ENCODE measurements at places on chromosomes 5 and 9. TPM values are rescaled to one million over a fixed set of nuclear protein-coding genes. Genes with fewer than 3 reads are reported as not detected.
A peak's percentile ranks its signal among the peaks of the same experiment; 100 is the strongest.

DNA sequence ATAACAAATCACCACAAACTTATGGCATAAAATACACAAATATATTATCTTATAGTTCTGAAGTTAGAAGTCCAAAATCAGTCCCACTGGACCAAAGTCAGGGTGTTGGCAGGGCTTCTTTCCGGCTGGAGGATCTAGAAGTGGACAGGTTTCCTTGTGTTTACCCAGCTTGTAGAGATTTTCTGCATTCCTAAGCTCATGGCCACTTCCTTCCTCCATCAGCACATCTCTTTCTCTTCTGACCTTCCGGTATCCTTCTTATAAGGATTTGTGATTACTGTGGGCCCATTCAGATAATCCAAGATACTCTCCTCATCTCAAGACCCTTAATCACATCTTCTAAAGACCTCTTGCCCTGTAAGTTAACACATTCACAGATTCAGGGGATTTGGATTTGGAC lies 97.6 kb downstream of the RAB3C start:
- no peak for DNase-seq

DNA sequence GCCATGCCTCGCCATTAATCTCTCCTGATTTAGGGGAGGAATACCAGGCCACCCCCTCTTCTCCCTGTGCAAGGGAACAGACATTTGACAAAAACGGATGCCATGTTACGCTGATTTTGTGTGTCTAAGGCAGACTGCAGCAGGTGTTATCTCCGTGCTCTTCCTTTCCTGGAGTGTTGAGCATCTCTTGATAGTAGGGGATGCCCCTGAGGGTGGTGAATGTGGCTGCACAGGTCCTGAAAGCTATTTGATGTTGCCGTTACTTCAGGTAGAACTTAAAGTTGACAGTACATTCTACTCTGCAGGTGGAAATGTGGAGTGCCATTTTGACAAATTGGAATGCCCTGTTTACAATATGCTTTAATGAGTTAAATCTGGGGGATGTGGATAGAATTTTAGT lies 21.5 kb downstream of the TENT4A start:
- no peak for DNase-seq

- no peak for DNase-seq
These were observed 1.8 kb upstream of the IL3 start for GRCh38 chr5:132058646-132059042.

- DNase-seq: peak; percentile 58
These were observed 10.9 kb upstream of the PCDHB1 start for GRCh38 chr5:141040093-141040770.

DNA sequence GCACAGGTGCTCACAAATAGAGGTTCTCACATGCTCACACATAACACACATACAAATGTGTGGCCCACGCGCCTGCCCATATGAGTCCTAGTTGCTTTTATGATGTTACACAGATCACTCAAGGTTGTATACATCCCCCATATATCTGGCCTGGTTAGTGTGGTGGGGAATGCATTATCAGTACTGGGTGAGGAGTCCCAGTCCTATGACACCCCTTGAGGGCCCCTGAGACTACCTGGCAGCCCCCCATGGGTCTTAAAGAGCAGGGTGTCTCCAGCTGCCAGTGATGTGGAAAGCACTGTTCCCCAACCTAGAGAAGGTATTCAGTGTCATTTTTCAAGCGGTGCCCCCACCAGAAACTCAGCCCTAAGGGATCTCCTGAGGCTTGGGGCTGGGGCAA lies 2.8 kb upstream of the HAND1 start:
- DNase-seq: no peak

DNA sequence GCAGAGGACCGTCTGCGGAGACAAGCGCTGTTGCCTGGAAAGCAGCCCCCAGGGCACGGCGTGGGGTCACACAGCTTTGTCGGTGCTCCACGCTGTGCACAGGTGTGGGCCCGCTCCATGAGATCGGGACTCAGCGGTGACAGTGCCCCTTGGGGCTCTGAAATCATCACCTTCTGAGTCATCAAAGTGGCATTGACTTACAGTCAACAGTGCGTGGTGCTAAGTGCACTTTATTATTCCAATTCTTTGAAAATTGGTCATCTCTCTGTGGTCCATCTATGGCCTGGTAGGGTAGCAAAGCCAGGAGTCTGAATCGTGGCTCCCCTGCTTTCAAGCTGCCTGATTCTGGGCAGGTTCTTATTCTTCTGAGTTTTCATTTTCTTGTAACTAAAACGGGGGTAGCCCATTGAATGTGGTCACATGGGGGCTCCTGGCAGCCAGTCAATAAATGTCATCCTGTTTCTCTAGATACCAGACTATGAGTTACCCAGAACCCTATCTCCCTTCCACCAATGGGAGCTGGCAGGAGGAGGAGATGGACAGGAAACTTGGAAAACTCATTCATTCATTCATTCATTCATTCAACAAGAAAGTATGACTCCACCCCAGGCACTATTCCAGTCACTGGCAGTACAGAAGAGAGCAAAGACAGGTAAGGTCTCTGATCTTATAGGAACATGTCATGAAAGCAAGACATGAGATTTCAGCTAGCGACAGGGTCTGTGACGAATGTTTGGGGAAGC lies 20.3 kb upstream of the UNC5A start:
- peak; percentile 47 for DNase-seq

Gene SOX30
- not detected for total RNA-seq

GRCh38 chr9:37906312-37907239 lies 2.6 kb upstream of the SLC25A51 start:
- DNase-seq: no peak

- DNase-seq: peak; percentile 99
These were observed 13.8 kb downstream of the GSN start for GRCh38 chr9:121281614-121282276.

DNA sequence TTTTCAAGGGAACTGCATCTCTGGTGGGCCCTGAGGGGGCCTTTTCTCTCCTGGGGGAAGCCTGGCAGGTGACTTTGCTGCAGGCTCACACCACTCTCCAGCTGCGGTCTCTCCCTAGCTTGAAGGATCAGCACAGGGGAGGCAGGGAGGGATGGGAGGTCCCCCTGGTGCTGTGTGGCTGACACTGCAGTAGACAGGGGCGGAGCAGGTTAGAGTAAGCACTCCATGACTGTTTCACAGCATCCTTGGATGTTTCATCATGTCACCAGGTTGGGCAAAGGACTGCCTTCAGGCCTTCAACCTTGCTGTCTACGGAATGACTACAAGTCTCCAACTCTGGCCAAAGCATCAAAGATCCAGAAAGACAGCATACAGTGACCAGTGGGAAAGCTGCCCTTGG lies 470.7 kb downstream of the CDK5RAP2 start:
- peak; percentile 1 for DNase-seq

GRCh38 chr5:10644192-10644591 lies 80.3 kb downstream of the ANKRD33B start:
- no peak for DNase-seq

GRCh38 chr9:25310961-25311360 lies 367.3 kb downstream of the TUSC1 start:
- DNase-seq: no peak

GRCh38 chr5:37520811-37521210 lies 141.7 kb downstream of the WDR70 start:
- DNase-seq: no peak

GRCh38 chr5:88108490-88109279 lies 160.0 kb downstream of the TMEM161B start:
- no peak for DNase-seq

GRCh38 chr9:136645903-136646754 lies 16.6 kb upstream of the EGFL7 start:
- DNase-seq: no peak

Gene PURA
- total RNA-seq: 11.0 TPM

DNA sequence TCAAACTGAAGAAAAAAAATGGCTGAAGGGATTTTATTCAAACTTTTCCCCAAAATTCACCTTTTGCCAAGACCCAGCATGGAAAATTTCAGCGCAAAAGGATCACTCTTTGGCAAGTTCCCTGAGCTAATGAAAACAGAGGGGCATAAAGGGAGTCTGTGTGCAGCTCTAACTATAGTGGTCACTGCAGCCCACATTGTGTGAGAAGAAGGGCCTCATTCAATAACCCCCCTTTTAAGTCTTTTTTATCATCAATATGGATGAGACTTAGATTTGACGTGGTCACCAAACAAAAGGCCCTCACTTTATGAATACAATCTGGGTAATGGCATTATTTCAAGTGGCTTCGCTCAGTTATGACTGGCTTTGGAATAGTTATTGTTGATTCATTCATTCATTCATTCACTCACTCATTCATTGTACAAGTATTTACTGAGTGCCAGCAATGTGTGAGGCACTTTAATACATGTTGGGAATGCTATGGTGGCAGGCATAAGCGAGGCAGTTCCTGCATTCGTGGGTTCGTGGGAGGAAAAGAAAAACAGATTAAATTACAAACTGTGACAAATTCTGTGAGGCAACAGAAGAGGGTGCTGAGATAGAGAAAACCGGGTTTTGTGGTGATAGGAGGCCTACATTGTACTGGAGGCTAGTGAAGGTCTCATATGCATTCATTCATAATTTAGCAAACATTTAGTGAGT lies 145.7 kb upstream of the KLF4 start:
- DNase-seq: no peak

Gene STARD4
- 91.6 TPM for total RNA-seq

DNA sequence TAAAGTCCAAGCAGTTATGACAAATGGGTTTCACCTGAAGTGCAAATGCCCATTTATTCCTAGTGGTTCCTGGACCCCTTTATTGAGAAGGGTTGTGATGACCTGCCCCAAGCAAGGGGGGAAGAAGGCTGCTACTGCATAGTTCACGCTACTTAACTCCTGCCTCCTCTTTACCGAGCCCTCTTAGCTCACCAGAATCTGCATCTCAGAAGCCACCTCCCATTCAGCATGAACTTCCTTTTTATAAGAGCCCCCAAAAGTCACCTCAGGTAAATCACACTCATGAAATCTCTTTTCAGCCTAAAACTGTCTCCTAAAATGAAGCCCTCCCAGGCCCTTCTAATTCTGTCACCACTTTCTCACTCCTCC lies 26.6 kb upstream of the C9orf72 start:
- no peak for DNase-seq

GRCh38 chr5:175691761-175692160 lies 33.9 kb downstream of the HRH2 start:
- DNase-seq: no peak

DNA sequence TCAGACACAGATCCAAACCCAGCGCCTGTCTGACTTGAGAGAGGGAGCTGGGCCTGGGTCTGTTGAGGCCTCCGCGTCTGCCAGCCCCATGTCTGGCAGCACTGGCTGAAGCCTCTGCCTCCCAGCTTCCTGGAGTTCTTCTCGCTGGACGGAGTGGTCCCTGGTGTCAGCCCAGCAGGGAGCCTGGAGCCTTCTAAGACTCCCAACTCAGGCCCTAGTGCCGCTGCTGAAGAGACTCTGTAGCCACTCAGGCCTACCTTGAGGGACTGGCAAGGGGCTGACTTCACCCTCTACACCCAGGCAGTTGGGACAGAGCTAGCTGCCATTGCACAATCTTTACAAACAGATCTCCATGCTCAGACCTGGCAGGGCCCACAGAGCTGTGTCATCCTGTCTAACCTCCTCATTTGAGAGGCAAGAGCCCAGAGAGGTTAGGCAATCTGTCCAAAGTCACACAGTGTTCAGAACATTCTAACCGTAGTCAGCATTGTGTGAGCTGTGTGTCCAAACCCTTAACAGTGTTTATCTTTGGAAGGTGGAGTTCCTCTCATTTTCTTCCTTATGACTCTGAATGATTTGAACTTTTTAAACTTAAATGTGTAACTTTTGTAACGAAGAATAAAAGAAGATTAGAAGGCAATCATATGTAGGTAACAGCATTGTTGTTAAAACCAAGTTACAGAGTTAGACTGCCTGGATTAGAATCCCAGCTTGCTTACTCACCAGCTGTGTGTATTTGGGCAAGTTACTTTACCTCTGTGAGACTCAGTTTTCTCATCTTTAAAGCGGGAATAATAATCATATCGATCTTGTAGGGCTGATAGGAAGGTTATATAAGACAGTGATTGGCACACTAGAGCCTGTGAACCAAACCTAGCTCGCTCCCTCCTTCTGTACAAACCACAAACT lies 4.6 kb upstream of the DUSP1 start:
- DNase-seq: peak; percentile 90

GRCh38 chr9:84593352-84593751 lies 76.2 kb upstream of the NTRK2 start:
- DNase-seq: no peak

GRCh38 chr5:53326424-53327153 lies 153.8 kb upstream of the FST start:
- DNase-seq: no peak

DNA sequence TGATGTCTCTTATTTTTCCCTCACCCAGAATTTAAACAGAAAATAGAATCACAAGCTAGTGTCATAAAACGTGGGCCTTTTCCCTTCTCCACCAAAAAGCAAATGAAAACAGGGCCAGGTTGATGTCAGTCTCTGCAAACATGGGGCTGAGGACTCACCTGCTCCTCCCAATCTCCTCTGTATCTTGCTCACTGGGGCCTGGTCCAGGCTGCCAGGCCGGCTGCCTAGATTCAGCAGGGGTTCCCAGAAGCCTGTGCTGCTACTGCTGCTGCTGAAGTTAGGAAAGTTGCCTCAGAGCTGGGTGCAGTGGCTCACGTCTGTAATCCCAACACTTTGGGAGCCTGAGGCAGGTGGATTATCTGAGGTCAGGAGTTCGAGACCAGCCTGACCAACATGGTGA lies 84.3 kb downstream of the PCDH1 start:
- DNase-seq: no peak

Gene EFNA5
- total RNA-seq: 27.0 TPM

- no peak for DNase-seq
These were observed 1.4 kb downstream of the GRIN1 start for GRCh38 chr9:137140151-137141012.

Gene FGF10
- total RNA-seq: not detected

GRCh38 chr9:97706246-97706645 lies 9.1 kb upstream of the XPA start:
- DNase-seq: peak; percentile 21

DNA sequence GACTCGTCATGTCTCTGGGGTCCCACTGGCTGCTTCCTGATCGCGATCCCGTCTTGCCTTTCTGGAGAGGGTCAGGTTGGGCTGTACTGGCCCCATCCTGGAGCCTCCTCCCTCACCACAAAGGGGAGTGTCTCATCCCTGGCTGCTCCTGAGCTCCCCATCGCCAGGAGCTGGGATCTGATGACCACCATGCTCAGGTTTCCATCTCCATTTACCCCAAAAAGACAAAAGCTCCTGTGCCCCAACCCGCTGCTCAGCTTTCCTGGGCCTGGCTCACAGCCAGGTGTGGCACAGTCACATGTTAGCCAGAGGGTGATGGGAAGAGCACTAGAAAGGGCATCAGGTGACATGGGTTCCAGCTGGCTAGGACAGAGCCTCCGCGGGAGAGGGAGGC lies 47.3 kb upstream of the CDKN2AIPNL start:
- DNase-seq: no peak

Gene IGIP
- total RNA-seq: 4.5 TPM

DNA sequence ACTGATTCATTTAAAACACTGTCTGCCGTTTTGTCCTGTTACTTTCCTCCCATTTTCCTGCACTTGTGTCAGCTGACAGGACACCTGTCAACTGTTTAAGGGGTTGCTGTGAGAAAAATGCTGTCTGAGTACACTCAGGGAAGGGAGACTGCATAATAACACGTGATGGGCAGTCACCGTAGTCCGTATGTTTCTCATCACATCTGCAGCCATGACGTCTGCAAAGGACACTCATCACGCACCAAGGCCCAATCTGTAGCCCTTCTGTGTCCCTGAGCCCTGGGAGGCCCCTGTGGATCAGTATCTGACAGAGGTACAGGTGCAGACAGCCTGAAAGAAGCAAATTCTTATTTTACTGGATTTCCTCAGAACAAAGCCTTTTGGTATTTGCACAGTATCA lies 396.3 kb downstream of the YTHDC2 start:
- DNase-seq: no peak
